Amygdala (tissue), 56 donors: ENCODE measurements at places on chromosomes 11 and 22.

- no peak for DNase-seq
Observed at GRCh38 chr11:108218455-108218854, 4.0 kb downstream of the NPAT start.

- DNase-seq: no peak
Observed at GRCh38 chr11:63874511-63874910, 35.6 kb downstream of the MARK2 start.

DNA sequence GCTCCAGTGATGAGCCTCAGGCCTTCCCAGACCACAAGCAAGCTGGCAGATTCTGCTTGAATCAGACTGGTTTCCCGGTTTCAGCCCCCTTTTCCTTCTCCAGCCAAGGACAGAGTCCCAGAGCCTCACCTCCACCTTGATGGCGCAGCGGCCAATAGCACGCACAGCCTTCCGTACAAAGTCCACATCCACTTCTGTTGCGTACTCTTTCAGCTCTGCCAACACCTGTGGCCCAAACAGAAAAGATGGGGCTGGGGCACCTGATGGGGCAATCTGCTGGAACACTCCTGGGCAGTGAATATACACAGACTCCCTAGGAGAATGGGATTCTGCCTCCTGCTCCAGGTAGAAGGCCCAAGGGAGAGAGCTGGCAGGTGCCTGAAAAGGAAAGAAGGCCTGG is 35.5 kb upstream of the RASL10A start:
- no peak for DNase-seq

- DNase-seq: no peak
Observed at GRCh38 chr11:114135737-114136151, 76.2 kb downstream of the ZBTB16 start.

DNA sequence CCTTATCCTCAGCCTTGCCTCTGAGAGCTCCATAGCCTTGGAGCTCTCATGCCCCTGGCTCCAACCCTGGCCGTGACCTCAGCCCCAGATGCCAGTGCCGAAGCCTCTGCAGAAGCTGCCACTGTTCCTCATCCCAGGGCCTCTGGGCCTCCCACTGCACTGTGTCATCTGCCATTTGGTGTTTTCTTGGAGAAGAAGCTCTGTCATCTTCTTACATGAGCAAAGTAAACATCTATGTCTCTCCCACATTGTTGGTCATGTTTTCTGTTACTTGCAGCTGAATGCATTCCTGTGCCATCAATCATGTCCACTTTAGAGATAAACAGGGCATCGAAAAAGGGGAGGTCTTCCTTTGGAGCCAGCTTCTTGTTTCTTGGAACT is 45.0 kb upstream of the FTH1 start:
- DNase-seq: no peak

GRCh38 chr11:95229199-95229992 is 1.6 kb downstream of the SESN3 start:
- no peak for DNase-seq
